ENCODE measurements at places on chromosomes 3 and 15.
A peak's percentile ranks its signal among the peaks of the same experiment; 100 is the strongest.

GRCh38 chr15:70127770-70128413 is 30.2 kb upstream of the TLE3 start:
- H3K4me1 ChIP-seq = peaks cover 9% of the 10 kb centered on the region
- no peaks in the 10 kb centered on the region for H3K36me3 ChIP-seq
- peaks cover 10% of the 10 kb centered on the region for H3K27me3 ChIP-seq
- H3K27ac ChIP-seq = no peak overlapping the region
- no peak for DNase-seq
- no peak overlapping the region for H3K4me3 ChIP-seq

DNA sequence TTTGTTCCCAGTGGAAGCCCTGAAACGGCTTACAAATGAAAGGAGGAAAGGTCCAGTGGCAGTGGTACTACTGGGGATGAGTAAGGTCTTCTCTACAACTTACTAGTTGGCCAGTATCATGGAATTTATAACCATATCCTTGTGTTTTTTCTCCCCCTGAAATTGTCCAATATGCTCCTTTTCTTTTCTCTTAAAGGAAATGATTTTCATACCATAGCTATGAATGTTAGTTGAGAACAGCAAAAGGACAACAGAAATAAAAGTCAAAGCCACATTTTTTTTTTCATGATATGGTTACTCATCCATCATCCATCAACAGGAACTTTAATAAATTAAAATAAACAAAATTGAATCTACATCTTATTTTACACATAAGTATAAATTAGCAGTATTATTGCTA is 450.4 kb downstream of the MFSD1 start:
- H3K36me3 ChIP-seq = peaks cover 2% of the 10 kb centered on the region
- H3K4me1 ChIP-seq = no peaks in the 10 kb centered on the region

DNA sequence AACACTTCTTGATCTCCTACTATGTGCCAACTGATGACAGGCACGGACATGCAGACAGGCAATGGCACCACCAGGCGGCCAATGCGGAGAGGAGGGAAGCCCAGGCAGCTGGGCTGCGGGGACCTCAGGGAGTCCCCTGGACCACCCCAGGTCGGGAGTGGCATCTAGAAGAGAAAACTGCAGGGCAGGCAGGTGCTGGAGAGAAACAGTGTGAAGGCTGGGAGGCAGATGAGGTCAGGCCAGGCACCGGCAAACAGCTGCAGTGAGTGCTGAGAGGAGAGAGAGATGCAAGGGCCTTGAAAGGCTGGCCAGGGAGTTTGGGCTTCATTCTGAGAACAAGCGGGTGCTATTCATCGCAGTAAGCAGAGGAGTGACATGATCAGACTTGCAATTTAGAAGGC is 29.1 kb downstream of the SLC6A1 start:
- DNase-seq = no peak
- H3K4me1 ChIP-seq = no peaks in the 10 kb centered on the region
- no peak overlapping the region for H3K4me3 ChIP-seq
- no peak overlapping the region for H3K27ac ChIP-seq
- no peaks in the 10 kb centered on the region for H3K36me3 ChIP-seq

DNA sequence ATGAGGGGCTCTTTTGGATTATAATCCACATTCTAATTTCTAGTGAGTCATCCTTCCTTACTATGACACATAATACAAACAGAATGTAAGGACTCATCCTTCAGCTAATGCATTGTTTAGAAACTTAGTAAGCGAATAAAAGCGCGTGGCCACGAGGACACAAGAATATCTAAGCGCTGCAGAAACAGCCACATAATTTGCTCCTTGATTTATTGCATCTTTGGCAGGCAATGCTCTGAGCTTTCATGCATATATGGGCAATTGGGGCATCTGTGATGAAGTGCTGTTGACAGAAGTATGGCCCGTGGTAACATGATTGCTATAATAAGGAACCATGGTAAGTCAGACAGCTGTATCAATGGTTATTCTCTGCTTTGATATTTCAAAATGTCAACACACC is 191.3 kb upstream of the ZNF385D start:
- no peak overlapping the region for H3K4me3 ChIP-seq
- DNase-seq = no peak
- H3K4me1 ChIP-seq = no peaks in the 10 kb centered on the region
- H3K36me3 ChIP-seq = no peaks in the 10 kb centered on the region

GRCh38 chr3:14879211-14879874 is 60.6 kb downstream of the FGD5 start:
- peaks cover 10% of the 10 kb centered on the region for H3K4me1 ChIP-seq
- no peaks in the 10 kb centered on the region for H3K36me3 ChIP-seq
- H3K4me3 ChIP-seq = no peak overlapping the region
- peaks cover 18% of the 10 kb centered on the region for H3K27me3 ChIP-seq
- H3K27ac ChIP-seq = no peak overlapping the region

DNA sequence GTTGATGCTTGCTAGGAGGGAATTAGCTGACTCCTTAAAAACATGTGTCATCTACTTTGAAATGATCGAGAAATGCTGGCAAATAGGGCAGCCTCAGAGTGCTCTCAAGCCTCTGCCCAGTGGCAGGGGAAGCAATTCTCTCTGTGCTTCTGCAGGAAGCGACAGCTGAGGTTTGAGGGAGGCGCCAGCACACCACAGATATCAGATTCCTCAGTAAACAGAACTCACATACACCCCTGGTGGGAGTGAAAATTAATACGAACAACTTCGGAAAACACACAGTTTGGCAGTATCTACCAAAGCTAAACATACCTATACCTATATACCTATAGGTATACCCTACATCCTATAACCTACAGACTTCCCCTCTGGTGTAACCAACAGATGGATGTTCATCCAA is 61.3 kb downstream of the NSMCE3 start:
- no peak for DNase-seq
- peaks cover 9% of the 10 kb centered on the region for H3K27me3 ChIP-seq
- no peaks in the 10 kb centered on the region for H3K4me1 ChIP-seq
- H3K4me3 ChIP-seq = no peak overlapping the region

GRCh38 chr3:128489674-128489926 is 3.4 kb downstream of the GATA2 start:
- H3K4me3 ChIP-seq = peak overlapping the region; percentile 80
- H3K27ac ChIP-seq = no peak overlapping the region
- no peaks in the 10 kb centered on the region for H3K36me3 ChIP-seq
- peaks cover 34% of the 10 kb centered on the region for H3K27me3 ChIP-seq
- DNase-seq = no peak

GRCh38 chr3:124969963-124970722 is 35.6 kb upstream of the MUC13 start:
- peaks cover 13% of the 10 kb centered on the region for H3K36me3 ChIP-seq
- H3K4me3 ChIP-seq = no peak overlapping the region
- H3K4me1 ChIP-seq = no peaks in the 10 kb centered on the region

DNA sequence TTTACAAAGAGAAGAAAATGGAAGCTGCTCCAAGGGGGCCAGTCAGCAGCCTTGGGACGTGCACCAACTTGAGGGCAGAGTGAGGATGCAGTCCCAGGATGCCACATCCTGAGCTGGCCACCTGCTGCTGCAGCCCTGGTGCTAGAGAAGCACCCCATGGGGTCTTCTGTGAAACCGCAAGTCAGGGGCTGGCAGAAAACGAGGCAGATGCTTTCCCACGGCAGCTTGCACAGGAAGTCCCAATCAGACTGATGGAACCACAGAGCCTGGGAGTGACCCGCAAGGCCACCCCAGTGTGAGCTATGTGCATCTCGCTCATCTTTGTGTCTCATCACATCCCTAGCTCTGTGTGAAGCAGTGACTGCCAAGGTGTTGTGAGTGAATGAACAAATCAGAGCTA is 76.5 kb downstream of the NUP210 start:
- no peak for DNase-seq
- no peaks in the 10 kb centered on the region for H3K27me3 ChIP-seq
- no peak overlapping the region for H3K27ac ChIP-seq
- no peak overlapping the region for H3K4me3 ChIP-seq
- H3K36me3 ChIP-seq = peaks cover 31% of the 10 kb centered on the region
- peaks cover 8% of the 10 kb centered on the region for H3K4me1 ChIP-seq

DNA sequence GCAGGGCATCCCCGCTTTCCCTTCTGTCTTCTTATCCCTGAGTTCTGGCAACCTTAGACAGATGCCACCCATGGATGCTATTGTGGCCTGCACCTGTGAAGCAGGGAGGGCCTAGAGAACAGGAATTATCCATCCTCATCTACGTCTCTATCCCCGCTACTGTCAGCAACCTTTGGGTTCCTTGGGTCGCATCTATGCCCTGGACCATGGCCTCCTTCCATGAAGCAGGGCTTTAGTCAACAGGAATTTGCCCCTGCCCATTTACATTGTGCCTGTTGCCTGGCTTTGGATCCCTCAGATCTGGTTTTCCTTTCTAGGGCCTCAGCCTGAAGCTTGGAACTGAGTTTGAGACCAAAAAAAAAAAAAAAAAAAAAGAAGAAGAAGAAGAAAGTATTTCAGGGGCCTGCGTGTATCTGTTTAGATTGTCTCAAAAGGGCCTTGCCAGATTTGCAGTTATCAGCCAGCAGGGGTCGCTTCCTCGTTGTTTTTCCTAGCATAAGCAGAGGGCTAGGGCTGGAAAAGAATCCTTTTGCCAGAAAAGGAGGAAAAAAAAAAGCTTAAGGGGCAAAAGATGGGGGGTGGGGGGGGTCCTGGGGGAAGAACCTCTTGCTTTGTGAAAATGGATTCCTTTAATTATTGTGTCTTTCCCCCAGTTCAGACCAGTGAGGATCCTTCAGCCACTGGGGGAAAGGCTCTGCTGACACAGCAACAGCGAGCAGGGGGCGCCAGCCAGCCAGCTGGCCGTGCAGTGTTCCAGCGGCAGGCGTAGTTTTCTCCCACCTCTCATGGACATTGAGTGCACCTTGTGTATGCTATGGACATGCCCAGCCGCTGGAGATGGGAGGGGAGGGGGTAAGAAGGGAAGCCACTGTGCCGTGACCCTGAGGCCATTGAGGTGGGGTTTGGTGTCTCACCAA is 65.7 kb upstream of the ALDH1L1 start:
- no peak overlapping the region for H3K4me3 ChIP-seq
- DNase-seq = no peak
- H3K27ac ChIP-seq = no peak overlapping the region
- peaks cover 6% of the 10 kb centered on the region for H3K27me3 ChIP-seq
- no peaks in the 10 kb centered on the region for H3K4me1 ChIP-seq
- H3K36me3 ChIP-seq = peaks cover 6% of the 10 kb centered on the region

DNA sequence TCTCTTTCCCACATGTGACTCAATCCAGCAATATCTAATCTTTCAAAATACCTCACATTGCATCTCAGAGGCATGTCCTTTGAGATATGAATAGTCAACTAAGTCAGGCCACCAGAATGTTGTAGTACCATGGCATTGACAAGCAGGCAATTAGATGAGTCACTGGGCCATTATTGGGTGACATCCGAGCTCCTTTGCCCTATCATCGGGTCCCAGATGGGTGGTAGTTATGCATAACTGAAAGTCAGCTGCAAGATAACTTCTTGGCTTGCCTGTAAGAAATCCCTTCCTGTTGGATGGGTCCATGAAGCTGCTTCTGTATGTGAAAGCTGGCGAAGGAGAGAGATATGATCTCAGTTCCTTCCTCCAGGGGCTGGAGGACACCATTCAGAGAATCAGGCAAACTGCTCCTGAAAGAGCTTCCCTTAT is 32.8 kb downstream of the ARRDC4 start:
- no peaks in the 10 kb centered on the region for H3K36me3 ChIP-seq
- DNase-seq = no peak
- H3K27me3 ChIP-seq = peaks cover 2% of the 10 kb centered on the region
- no peak overlapping the region for H3K27ac ChIP-seq
- no peak overlapping the region for H3K4me3 ChIP-seq

DNA sequence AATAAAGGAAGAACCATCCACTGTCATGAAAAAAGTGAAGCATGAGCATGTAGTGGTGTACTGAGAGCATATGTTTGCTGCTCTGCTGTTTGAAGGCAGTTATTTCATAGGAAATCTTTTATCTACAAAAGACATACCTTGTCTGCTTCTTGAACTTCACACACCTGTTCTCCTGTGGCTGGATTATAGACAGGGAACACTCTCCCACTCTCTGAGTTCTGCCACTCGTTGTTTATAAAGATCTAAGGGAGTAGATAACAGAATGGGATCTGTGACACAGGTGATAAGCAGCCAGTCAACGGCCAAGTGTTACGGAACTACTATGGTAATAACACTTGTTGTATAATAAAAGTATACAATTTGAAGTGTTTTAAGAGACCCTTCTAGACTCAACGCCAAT is 51.5 kb downstream of the ALDH1A2 start:
- H3K4me1 ChIP-seq = no peaks in the 10 kb centered on the region
- no peak overlapping the region for H3K4me3 ChIP-seq
- no peaks in the 10 kb centered on the region for H3K36me3 ChIP-seq
- no peak overlapping the region for H3K27ac ChIP-seq
- H3K27me3 ChIP-seq = peaks cover 2% of the 10 kb centered on the region

- peak overlapping the region; percentile 72 for H3K27ac ChIP-seq
- no peaks in the 10 kb centered on the region for H3K27me3 ChIP-seq
- H3K36me3 ChIP-seq = peaks cover 38% of the 10 kb centered on the region
- no peak overlapping the region for H3K4me3 ChIP-seq
- peaks cover 2% of the 10 kb centered on the region for H3K4me1 ChIP-seq
These were observed 26.8 kb downstream of the TIMMDC1 start for GRCh38 chr3:119524931-119525662.

- no peaks in the 10 kb centered on the region for H3K27me3 ChIP-seq
- H3K36me3 ChIP-seq = no peaks in the 10 kb centered on the region
- no peak overlapping the region for H3K27ac ChIP-seq
- H3K4me3 ChIP-seq = no peak overlapping the region
- H3K4me1 ChIP-seq = no peaks in the 10 kb centered on the region
- DNase-seq = no peak
These were observed 369.2 kb upstream of the IL12A start for GRCh38 chr3:159619341-159619885.

DNA sequence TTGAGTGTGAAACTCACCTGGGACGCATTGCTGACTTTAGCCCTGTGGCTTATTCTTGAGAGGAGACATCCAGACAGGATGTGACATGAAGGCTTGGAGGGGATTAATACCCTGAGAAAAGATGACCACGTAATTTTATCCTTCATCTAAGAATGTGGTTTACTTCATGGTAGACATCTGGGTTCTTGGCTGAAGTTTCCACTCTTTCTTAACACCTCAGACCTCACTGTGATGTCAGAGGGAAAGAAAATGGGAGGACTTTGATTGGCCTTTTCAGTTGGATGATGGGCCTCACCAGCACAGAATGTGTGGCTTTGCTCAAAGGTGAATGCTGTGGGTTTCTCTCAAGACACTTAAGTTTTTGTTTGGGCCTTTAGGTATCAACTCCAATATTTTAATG is 16.5 kb downstream of the GORASP1 start:
- no peaks in the 10 kb centered on the region for H3K27me3 ChIP-seq
- H3K4me1 ChIP-seq = peaks cover 9% of the 10 kb centered on the region
- DNase-seq = no peak
- H3K4me3 ChIP-seq = no peak overlapping the region
- H3K36me3 ChIP-seq = peaks cover 34% of the 10 kb centered on the region
- no peak overlapping the region for H3K27ac ChIP-seq

- no peak overlapping the region for H3K27ac ChIP-seq
- peaks cover 31% of the 10 kb centered on the region for H3K4me1 ChIP-seq
- DNase-seq = no peak
- H3K4me3 ChIP-seq = no peak overlapping the region
These were observed 39.1 kb downstream of the MAP2K1 start for GRCh38 chr15:66425837-66426236.

- no peak overlapping the region for H3K4me3 ChIP-seq
- H3K27me3 ChIP-seq = peaks cover 34% of the 10 kb centered on the region
- no peaks in the 10 kb centered on the region for H3K36me3 ChIP-seq
- peaks cover 10% of the 10 kb centered on the region for H3K4me1 ChIP-seq
- no peak overlapping the region for H3K27ac ChIP-seq
These were observed 220.7 kb downstream of the MEIS2 start for GRCh38 chr15:36879568-36880222.
